Right forelimb (tissue), 1 donor: ENCODE measurements at places on chromosomes 7 and 10.

DNA sequence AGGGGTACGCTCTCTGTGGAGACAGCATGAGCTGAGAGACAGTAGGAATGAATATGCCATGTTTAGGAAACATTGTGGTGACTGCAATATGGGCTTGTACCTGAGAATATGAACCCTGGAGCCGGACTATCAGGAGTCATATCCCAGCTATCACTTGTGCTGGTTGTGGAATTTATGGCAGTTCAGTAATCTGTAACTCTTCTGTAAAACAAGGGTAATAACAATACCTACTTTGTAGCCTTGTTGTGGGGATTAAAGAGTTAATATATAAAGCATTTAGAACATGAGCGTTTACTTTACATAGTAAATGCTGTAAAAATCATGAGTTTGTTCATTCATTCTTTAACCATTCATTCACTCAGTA, 44.4 kb downstream of the EXOC6 start:
- DNase-seq, result no peak

- no peak for DNase-seq
These were observed 106.2 kb downstream of the TWIST1 start for GRCh38 chr7:19011212-19011611.

- DNase-seq, result no peak
These were observed 2.6 kb upstream of the CAMK1D start for GRCh38 chr10:12346707-12347106.

DNA sequence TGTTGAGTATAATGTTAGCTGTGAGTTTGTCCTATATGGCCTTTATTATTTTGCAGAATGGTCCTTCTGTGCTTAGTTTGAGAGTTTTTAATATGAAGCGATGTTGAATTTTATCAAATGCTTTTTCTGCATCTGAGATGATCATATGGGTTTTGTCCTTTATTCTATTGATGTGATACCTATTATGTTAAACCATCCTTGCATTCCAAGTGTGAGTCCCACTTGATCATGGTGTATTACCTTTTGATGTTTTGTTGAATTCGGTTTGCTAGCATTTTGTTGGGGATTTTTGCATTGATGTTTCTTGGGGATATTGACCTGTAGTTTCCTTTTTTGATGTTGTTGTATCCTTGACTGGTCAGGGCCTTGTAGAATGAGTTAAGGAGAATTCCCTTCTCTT, 166.4 kb downstream of the MLLT10 start:
- DNase-seq, result no peak

DNA sequence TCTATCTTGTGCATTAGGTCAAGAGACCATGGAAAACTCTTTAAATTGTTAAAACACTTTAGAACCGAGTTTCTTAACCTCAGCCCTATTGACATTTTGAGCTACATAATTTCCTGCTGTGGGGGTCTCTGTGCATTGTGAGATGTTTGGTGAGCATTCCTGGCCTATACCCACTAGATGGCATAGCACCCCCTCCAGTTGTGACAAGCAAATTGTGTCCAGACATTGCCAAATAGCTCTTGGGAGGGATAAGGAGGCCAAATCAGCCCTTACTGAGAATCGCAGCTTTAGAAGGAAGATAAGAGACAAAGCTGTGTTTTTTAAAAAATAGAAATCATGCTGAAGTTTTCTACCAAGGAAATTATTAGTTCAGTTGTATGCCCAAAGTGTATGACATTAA, 1158.5 kb upstream of the C7orf33 start:
- no peak for DNase-seq

DNA sequence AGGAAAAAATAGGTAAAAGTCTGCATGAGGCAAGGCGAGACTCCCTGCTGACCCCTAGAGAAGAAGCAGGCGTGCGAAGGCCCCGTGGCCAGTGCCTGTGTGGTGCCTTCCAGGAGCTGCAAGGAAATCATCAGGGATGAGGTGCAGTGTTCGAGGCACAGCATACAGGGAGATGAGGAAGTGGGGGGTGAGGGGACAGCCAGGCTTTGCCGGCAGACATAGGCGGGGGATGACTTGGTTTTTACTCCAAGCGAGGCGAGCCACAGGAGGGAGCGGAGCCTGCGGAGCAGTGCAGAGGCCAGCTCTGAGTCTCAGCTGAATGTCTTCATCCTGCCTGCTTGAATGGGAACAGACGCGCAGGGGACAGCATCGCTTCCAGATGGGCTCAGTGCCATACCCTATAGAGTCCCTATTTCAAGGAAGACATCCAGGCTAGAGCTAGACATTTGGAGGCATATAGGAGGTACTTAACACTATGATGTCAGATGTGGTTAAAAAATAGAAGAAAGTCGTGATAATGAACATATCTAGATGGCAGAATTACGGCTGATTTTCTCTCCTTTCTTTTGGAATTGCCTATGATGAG, 49.5 kb downstream of the TCERG1L start:
- DNase-seq, result no peak

DNA sequence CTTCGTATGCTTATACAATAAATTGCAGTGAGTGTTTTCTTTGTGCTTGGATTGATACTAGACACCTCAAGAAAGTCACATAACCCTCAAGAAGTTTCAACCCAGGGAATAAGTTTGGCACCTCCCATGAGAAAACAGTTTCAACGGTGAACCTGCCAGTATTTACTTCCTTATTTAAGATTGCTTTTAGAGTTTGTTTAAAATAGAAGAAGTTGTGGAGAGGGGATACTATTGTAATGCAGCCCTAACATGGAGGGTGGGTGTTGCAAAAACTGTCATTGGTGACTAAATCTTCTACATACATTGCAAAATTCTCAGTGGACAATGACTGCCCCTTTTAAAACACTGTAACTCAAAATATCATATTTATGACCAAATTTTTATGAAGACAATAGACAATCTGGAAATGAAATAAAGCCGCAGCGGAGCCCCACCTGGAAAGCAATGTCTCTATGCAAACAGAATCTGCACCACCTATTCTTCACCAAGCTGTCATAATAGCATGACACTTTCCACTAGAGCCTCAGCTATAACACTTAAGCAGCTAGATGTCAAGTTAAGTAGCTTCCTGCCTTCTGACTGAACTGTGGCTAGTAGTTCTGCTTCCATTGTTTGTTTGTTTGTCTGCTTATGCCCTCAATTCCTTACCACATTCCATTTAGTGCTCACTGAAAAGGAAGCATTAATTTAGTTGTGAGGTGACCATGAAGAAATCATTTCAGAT, 98.2 kb downstream of the MDFIC start:
- no peak for DNase-seq

- no peak for DNase-seq
These were observed 60.7 kb upstream of the TMEM72 start for GRCh38 chr10:44850356-44850934.

GRCh38 chr10:83108565-83109333, 1030.6 kb upstream of the GHITM start:
- no peak for DNase-seq

GRCh38 chr10:12625393-12626023, 276.2 kb downstream of the CAMK1D start:
- DNase-seq, result no peak

GRCh38 chr10:26483554-26483953, 45.4 kb downstream of the APBB1IP start:
- DNase-seq, result no peak

DNA sequence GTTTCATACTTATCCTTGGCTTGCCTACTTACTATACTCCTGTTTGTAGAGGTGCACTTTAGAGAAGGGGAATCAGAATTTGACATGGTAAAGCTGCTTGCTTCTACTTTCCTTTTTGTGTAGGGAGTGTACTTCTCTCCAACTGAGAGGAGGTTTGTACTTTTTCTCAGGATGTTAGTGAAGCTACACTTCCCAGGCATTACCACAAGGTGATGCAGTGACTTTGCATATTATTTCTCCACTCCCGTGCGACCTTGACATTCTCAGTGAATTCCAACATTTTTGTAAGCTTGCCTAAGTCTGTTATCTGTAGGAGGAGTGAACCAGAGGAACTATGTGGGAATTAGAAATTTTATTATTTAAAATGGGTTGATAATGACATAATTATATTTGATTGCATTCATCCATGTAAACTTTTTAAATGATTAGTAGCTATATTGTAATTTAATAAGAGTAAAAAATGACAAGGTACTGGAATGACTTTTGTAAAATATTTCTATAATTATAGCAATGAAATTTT, 5.2 kb downstream of the TAX1BP1 start:
- peak; percentile 46 for DNase-seq

DNA sequence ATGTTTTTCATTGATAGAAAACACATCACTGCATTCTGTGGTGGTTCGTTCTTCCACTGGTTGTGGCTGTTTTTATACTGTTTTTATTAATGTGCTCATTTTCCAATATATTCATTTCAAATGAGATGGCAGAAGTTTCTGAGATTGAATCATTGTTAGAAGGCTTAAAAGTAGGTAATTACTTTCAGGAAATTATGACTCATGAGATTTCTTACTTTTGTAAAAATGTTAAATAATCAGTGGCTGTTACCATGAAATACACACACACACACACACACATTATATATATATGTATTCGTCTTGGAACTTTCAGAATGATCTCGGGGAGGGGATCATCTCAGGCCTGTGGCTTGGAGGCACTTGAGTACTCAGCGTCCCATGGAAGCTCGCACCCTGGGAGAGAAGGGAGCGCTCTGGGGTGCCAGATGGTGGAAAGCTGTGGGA, 66.1 kb downstream of the ZMYND11 start:
- DNase-seq, result no peak

DNA sequence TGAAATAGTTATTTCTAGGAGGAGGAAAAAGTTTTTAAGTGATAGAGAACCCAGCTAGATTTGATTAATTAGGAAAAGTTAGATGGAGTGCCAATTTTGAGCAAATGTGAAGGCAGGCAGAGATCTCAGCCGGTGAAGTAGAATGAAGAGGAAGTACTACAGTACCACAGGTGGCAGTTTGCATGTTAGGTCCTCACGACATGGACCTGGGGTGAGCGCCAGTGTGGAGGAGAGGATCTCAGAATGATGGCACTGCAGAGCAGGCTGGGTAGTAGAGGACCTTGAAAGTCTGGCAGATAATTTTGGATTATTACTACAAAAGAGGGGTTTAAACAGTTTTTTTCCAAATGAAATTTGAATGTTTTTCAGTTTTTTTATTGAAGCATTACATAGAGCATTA, 81.1 kb downstream of the GNAI1 start:
- DNase-seq, result no peak

- no peak for DNase-seq
These were observed 927.2 kb upstream of the AUTS2 start for GRCh38 chr7:68671046-68671445.

DNA sequence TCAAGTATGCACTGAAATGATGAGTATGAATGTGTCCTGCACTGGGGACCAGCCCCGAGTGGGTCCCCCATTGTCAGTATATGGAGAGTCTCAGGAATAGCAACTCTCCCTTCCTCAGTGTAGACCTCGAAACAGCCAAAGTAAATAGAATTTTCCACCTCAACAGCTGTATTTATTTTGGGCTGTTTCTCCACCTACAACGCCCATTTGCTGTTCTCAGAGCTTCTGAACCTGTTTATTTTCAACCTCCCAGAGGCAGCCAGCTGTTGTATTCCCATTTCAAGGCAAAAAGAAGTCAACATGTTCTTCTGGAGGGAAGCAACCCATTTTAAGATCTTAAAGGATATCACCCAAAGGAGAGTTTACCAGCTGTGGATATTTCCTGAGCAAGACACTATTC, 59.6 kb upstream of the BICC1 start:
- DNase-seq, result no peak

DNA sequence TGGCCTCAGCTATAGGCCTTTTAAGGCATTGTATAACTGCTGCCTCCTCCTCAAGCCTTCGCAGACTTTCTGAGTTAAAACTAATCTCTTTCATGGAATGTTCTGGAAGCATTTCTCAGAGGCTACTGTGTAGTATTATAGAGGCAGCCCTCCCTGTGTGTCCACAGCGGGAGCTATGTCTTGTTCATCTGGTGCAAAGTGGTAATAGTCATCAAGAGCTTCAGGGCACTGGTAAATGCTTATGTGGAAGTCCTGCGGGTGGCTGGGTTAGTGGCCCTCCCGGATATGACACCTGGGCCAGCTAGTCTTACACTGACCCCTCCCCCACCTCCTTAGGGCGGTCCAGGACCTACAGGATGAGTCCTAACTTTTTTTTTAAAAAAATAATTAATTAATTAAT, 2.2 kb upstream of the ABHD11 start:
- DNase-seq, result no peak

DNA sequence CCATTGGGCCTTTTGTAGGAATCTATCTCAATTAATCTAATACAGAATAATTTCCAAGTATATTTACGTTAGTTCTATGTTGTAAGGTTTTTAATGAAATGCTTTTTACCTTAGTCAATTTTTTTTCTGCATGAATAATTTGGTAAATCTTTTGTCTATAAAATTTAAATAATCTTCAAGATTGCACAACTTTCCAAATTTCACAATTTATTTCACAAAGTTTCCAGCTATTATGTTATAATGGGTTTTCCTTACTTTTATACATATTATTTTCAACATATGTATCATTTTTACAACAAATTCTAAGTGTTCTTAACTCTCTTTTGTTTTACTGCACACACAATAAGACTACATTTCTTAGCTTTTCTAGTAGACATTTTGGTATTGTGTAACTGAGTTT, 470.7 kb downstream of the ETV1 start:
- no peak for DNase-seq

GRCh38 chr7:81515009-81515408, 254.8 kb downstream of the HGF start:
- DNase-seq, result no peak

DNA sequence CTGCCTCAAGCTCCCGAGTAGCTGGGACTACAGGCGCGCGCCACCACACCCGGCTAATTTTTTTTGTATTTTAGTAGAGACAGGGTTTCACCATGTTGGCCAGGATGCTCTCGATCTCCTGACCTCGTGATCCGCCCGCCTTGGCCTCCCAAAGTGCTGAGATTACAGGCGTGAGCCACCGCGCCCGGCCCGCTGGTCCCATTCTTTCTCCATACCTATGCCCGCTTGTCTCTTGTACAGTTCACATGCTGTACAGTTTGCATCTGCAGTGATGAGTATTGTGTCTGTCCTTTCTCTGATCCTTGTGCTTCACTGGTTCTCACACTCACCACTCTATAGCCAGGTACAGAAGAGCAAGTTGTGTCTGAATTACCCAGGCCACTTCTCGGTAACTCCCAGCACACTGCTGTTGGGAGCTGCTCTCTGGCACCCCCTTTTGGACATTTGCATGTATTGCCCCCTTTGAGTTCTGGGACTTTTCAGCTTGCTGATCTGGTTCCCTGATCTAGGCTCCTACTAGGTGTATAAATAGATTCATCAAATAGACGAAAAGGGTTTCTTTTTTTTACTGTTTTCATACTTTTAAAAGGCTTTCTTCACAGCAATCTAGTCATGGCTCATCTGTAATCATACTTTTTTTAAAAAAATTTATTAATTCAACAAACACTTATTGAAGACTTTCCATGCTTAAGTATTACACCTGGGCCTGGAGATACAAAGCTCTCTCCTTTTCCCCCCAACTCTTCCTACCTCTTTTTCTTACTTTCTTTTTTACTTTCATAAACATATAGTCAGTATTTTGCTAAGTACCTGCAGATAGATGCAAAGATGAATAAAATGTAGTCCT, 53.5 kb downstream of the AOAH start:
- DNase-seq, result peak; percentile 59

GRCh38 chr10:27143686-27144085, 10.5 kb downstream of the YME1L1 start:
- DNase-seq, result no peak
